Ecto neural progenitor cell (in vitro differentiated cells): ENCODE measurements at places on chromosomes 7 and 10.

GRCh38 chr7:82029236-82029913 is 259.5 kb upstream of the HGF start:
- DNase-seq = no peak

DNA sequence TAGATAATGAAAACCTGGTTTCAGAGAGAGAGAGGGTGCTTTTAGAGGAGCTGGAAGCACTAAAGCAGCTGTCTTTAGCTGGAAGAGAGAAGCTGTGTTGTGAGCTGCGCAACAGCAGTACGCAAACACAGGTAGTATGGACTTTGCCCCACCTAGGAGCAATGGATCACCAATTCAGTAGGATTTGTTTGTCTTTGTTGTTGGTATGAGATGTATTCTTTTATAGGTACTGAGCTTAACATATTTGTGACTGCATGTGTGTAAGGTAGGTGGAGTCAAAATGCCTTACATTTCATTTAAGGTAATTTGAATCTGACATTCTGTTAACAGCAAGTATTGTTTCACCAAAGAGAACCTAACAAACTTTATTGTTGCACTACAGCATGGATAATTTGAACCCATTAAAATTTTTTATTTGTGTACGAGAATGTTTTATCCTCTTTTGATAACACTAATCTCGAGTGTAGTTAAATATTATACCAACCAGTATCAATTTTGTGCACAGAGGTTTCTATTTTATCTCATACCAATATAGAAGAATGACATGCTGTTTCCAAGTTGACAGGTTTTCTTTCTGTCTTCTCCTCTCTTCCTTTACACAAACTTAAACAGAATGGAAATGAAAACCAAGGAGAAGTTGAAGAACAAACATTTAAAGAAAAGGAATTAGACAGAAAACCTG is 92.1 kb downstream of the CYP51A1 start:
- no peak for DNase-seq

GRCh38 chr7:78299088-78299487 is 500.5 kb downstream of the PHTF2 start:
- no peak for DNase-seq

DNA sequence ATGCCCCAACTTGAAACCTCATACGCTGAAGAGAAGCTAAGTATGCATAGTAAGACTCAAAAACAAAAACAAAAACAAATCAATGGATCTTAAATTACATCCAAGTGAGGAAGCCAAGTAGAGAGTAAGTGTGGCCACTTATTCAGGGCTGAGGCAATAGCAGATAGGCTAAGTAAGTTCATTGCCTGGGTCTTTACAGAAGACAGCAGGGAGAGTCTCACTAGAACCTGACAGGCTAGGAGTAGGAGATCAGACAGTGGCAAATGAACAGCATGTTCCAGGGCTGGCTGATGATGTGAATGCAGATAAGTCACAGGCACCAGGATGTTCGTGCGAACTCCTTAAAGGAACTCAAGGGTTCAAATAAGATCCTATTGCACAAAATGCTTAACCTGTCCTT is 568.6 kb downstream of the KCNMA1 start:
- no peak for DNase-seq

GRCh38 chr10:99329304-99329553 is at the start of gene CNNM1:
TSS of gene CNNM1 (plus strand) at chr10:99329356. CDS start at chr10:99329388, 32 bp downstream.
- no peak for DNase-seq

GRCh38 chr7:25885057-25885576 is 266.9 kb upstream of the NFE2L3 start:
- DNase-seq = no peak
